Fibroblast of skin of scalp (primary cell): ENCODE measurements at places on chromosomes 16 and 17.

- peak; percentile 98 for DNase-seq
Measured at GRCh38 chr16:83689385-83689831, 118.4 kb upstream of the HSBP1 start.

DNA sequence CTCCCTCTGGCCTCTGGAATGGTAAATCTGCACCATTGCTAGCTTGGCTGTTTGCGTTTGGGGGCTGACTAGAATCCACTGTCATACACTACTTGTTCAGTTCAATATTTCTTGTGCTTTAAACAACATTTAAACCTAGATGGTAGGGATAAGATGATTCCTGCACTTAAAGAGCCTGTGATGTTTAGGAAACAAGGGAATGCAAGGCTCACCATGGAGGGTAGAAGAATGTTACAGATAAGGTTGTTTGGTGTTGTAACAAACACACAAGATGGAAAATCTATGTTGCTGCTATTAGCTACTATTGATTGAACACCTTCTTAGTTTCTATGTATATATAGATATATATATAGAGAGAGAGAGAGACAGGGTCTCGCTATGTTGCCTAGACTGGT lies 31.4 kb downstream of the YPEL2 start:
- no peak for DNase-seq

GRCh38 chr16:7452090-7452489 lies 119.4 kb downstream of the RBFOX1 start:
- no peak for DNase-seq

- DNase-seq = no peak
Measured at GRCh38 chr17:44362459-44362948, 1.1 kb downstream of the FAM171A2 start.

DNA sequence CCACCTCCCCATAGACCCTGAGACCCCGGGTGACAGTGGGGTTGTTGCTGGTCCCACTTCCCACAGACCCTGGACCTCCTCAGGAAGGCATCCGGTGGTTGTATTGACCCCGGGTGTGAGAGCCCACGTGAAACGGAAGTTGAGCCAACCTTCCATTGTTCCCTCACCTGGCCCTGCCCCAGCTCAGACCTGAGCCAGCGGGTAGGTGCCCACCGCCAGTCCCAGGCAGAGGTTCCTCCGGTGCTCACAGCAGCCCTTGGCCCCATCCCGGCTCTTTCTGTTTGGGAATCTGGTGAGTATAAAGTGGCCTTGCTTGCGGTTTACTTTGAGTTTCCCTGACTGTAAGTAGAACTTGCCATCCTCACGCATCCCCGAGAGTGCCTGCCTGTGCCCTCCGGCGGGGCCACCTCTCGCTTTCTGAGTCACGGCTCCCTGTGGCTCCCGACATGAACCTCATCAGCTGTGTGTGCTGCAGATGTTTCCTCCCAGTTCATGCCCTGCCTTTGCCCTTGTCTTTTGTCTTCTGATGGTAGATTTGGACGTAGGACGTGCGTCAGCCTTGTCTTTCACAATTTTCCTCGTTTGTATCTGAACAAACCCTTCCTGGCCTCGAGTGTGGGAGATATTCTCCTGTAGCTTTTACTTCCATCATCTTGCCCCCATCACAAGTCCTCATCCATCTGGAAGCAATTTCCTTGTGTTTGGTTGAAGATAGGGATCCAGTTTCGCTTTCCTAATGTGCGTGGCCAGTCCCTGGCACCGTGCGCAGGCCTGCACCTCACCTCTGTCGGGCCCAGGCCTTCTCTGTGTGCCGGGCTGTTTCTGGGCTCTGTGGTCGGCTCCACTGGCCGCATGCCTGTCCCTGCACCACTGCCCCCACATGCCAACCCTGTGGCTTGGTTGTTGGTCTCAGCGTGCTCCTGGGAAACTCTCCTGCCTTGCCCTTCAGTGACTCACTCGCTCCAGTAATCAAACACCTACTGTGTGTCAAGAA lies 76.0 kb downstream of the METRNL start:
- DNase-seq = peak; percentile 82

DNA sequence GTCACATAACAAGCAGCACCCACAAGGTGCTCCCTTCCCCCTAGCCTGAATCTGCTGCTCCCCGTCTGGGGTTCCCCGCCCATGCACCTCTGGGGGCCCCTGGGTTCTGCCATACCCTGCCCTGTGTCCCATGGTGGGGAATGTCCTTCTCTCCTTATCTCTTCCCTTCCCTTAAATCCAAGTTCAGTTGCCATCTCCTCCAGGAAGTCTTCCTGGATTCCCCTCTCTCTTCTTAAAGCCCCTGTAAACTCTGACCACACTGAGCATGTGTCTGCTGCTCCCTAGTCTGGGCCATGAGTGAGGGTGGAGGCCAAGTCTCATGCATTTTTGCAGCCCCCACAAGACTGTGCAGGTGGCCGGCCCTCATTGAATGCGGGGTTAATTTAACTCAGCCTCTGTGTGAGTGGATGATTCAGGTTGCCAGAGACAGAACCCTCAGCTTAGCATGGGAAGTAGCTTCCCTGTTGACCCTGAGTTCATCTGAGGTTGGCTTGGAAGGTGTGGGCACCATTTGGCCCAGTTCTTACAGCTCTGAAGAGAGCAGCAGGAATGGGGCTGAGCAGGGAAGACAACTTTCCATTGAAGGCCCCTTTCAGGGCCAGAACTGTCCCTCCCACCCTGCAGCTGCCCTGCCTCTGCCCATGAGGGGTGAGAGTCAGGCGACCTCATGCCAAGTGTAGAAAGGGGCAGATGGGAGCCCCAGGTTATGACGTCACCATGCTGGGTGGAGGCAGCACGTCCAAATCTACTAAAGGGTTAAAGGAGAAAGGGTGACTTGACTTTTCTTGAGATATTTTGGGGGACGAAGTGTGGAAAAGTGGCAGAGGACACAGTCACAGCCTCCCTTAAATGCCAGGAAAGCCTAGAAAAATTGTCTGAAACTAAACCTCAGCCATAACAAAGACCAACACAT lies at the start of gene STH:
Gene STH, plus strand, starts transcription at position 264 of the 913 bp plus-strand sequence. Its CDS starts 30 bp downstream, at position 294.
- no peak for DNase-seq

DNA sequence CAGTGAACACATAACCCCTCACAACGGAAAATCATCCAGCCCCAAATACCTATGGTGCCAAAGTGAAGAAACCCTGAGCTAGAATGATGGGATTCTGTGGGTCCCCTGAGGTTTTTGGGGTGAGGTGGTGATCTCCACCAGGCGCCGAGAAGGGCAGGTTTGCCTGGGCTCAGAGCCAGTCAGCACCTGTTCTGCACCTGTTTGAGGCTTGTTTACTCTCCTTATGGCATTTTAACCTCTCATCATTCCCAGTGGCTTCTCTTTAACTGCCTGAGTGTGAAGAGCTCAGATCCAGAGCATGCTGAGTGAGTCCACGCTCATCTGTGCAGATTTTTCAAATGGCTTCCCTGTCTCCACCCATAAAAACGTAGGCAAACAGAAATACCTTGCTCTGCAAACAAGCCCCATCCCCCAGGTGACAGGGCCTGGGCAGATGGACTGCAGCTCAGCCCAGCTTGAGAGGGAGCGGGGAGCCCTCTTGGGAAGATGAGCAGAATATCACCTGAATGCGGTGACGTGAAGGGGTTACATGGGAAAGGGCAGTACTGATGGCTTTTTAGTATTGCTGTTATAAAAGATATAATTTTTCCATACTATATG lies 40.1 kb upstream of the CLEC19A start:
- DNase-seq = no peak

DNA sequence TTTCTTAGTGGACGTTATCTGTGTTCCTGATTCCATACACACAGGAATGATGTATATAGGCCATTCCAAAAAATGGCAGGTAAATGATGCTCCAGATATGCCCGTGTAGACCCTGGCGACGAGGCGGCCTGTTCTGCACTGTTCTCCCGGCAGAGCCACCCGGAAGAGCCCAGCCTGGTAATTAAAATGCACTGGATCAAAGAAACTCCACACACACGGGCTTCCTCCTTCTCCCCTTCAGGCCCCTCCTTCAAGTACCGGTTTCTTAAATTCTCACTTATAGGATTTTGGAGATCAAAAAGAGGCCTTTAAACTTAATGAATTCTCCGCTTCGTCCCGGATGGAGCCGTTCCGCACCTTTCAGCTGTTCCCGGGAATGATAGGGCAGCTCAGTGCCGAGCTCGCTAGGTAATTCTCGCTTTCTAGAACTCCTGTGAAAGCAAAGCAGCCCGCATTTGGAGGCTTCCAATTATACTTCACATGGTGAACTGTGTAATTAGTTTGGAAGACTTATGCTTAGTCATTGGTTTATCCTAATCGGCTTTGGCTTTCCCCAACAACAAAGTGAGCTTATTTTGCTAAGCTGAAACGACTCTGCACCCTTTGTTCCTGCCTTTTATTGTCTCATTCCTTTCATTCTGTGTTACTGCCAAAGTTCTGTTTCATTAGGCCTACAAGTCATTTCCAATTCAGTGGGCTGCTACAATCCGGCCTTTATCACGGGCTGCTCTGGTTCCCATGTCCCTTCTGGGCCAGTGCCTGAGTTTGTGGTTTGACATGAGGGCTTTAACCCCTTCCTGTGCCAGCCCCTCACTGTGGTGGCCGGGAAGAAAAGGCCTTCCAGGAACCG lies 150.0 kb downstream of the MSI2 start:
- DNase-seq = no peak

GRCh38 chr17:28684963-28685362 lies 23.0 kb downstream of the SUPT6H start:
- peak; percentile 46 for DNase-seq

- DNase-seq = no peak
Measured at GRCh38 chr16:49748322-49748721, 107.6 kb downstream of the ZNF423 start.

DNA sequence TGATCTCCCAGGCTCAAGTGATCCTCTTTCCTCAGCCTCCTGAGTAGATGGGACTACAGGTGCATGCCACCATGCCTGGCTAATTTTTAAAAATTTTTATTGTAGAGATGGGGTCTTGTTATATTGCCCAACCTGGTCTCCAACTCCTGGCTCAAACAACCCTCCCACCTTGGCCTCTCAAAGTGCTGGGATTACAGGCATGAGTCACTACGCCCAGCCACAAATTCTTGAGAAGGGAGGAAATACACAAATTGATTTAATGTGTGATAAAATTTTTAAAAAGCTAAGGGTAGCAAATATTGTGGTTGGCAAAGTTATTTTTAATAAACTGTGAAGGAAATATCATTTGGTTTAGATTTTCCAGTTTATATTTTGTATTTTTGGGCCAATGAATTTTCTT lies 9.6 kb downstream of the ITGAD start:
- DNase-seq = peak; percentile 8
